C1 segment of cervical spinal cord (tissue), 14 donors: ENCODE measurements at places on chromosomes 5 and 9.

DNA sequence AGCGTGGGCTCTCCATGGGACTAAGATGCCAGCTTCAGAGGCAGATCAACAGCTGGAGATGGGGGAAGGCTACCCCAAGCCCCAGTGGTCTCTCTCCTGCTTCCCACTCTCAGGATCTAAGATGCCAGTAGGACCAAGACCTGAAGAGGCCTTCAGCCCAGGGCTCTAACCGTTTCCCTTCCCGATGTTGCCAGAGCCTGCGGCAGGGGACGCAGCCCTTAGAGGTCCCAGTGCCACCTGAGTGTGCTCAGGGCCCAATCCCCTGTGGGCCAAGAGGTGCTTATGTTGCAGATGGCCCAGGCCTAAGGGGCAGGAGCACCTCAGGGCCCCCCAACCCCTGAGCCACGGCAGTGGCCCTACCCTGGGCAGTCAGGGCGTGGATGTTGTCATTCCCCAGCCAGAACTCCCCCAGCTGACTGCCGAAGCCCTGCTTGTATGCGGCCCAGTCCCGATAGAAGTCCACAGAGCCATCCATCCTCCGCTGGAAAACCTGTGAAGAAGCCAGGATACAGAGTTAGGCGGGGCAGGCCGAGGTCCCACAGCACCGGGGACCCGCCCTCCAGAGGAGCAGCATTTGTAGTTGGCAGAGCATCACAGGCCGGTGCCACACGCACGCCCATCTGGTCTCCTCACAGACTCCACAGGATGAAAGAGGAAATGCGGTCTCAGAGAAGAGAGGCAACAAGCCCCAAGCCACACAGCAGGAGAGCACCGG, 5.4 kb downstream of the FCN1 start:
- no peak for DNase-seq

- DNase-seq = no peak
Observed at GRCh38 chr5:158727771-158728311, 371.9 kb downstream of the EBF1 start.

DNA sequence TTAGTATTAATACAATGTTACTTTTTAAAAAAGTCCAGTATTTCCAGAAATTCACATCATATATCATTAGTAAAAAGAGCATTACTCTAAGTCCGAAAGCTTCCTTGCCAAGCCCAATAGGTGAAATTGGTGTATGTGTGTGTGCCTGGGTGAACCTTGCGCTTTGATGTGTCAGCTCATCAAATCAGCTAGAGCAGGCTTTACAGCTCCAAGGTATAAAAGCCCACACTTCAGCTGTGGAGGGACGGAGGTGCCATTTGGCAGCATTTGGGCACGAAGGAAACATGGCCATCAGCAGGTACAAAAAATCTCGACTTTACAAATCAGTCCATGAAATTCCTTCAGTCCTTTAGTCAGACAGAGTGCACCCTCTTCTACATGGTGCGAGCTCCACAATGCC, 76.5 kb upstream of the IL7R start:
- DNase-seq = no peak

- no peak for DNase-seq
Observed at GRCh38 chr5:180136630-180137381, 65.2 kb upstream of the RNF130 start.

GRCh38 chr5:159057996-159058395, 41.7 kb downstream of the EBF1 start:
- DNase-seq = no peak

DNA sequence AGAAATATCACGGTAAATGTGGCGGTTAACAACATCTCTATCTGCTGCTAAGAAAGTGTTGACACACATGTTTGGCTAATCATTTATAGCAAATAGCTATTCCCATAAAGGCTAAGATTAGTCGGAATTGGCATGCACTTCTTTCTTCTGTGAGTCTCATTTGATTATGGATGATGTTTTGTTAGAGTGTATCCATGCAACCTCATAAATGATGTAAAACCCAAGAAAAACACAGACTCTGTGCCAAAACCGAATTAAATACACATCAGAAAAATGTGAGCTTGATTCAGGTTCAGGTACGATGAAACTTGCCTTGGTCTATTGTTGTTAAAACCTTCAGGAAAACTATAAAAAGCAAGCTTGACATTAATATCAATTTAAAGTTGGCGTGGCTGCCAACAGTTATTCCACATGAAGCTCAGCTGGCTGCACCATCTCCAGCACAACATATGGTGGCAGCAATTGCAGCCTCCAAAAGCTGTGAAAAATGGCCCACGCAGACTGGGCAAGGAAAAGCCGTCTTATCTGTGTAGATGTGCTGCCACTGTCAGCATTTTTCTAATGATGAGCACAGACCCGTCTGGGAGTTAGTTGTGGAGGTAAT, 41.1 kb upstream of the ICE1 start:
- DNase-seq = no peak

DNA sequence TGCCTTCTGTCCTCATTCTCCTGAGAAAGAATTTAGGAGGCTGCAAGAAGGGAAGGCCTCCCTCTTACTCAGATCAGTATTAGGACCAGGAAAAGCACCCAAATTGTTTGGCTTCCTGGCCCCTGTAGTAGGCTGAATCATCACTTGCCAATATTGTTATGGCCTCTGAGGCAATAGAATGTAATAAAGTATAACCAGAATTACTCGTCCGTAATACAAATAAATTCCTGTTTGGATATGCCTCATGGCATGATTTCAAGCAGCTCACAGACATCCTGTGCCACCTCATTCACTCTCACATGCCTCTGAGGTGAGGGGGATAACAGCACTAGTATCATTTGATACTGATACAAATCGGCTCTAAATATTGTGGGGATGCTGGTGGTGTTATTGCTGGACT, 427.3 kb downstream of the ISL1 start:
- DNase-seq = no peak
